Ovary (tissue), 10 donors: ENCODE measurements at places on chromosomes 2 and 18. TPM values are rescaled to one million over a fixed set of nuclear protein-coding genes. Genes with fewer than 3 reads are reported as not detected.

DNA sequence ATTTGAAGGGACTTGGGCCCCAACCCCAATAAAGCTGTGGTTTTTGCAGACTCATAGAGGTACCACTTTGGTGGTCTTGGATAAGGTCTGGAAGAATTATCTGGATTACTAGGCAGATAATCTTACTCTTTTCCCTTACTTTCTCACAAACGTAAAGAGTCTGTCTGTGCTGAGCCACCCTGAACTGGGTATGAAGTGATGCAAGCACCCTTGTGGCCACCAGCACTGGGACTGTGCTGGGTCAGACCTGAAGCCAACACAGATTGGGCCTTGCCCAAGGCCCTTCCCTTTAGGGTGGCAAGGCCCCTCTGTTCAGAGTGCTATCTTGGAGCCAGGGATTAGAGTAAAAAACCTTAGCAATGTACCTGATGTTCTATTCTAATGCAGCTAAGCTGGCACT lies 827.0 kb upstream of the RAB6C start:
- H3K36me3 ChIP-seq = no peaks in the 10 kb centered on the region
- no peak for DNase-seq
- H3K27me3 ChIP-seq = no peaks in the 10 kb centered on the region
- no peaks in the 10 kb centered on the region for H3K4me1 ChIP-seq
- no peak overlapping the region for H3K4me3 ChIP-seq

DNA sequence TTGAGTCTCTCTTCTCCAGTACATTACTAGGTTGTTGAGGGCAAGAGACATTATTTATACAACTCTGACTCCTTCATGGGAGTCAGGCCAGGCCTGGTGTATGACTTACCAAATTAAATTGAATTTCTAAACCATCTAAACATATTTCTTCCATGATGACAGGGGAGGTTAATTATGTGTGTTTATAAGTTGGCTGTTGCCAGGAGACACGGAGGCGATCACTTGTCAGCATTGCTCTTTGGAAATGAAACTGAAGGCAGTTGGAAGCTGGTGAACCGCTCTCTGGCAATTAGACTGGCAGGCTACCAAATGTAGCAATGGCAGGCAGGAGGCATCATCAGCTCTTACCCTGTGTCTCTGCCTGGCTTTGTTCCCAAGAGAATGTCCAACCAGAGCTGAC lies 241.4 kb downstream of the KCNS3 start:
- no peaks in the 10 kb centered on the region for H3K36me3 ChIP-seq
- no peak for DNase-seq
- H3K27ac ChIP-seq = no peak overlapping the region
- no peaks in the 10 kb centered on the region for H3K4me1 ChIP-seq

GRCh38 chr2:137050949-137051348 lies 285.6 kb downstream of the THSD7B start:
- no peak overlapping the region for H3K27ac ChIP-seq
- no peaks in the 10 kb centered on the region for H3K36me3 ChIP-seq
- no peak for DNase-seq
- H3K4me3 ChIP-seq = no peak overlapping the region
- no peaks in the 10 kb centered on the region for H3K4me1 ChIP-seq

DNA sequence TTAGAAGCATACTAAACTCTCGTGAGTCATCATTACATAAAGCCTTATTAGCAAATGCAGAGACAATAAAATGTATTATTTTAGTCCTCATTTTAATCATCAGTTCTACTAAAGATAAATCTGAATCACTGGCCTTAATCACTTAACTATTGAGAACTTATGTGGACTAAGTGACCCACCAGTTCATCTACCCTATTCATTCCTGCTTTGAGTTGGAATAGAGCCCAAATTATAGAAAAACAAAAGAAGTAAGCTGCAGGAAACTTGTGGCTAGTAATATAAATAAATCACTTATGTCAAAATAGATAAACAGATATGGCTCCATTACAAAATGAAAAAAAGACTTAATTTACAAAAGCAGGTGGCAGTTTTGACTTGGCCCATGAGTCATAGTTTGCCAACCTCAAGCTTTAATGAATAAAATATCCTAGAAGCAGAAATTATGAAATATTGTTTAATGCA lies 851.8 kb upstream of the CRIM1 start:
- no peaks in the 10 kb centered on the region for H3K4me1 ChIP-seq
- no peaks in the 10 kb centered on the region for H3K36me3 ChIP-seq
- no peak for DNase-seq
- H3K27me3 ChIP-seq = no peaks in the 10 kb centered on the region

GRCh38 chr2:205261516-205262020 lies 420.7 kb upstream of the NRP2 start:
- no peaks in the 10 kb centered on the region for H3K4me1 ChIP-seq
- no peaks in the 10 kb centered on the region for H3K36me3 ChIP-seq
- no peak for DNase-seq
- no peak overlapping the region for H3K4me3 ChIP-seq

DNA sequence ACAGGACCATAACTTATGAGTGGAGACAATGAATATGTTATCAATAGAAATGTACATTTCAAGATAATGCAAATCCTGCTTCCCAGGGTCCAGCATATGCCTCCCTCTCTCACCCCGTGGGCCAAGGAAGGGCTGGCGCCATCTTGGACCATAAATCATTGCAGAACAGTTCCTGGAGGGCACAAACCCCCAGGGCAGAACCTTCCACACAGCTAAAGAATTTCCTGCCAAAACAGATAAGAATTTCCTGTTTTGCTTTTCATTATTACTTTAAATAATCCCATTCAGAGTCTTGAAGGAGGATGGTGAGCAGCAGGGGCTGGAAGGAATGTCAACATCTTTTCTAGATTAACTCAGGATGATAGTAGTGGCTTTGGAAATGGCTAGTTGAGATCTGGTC lies 53.7 kb downstream of the EHD3 start:
- no peaks in the 10 kb centered on the region for H3K36me3 ChIP-seq
- no peak overlapping the region for H3K4me3 ChIP-seq
- no peaks in the 10 kb centered on the region for H3K4me1 ChIP-seq
- H3K27ac ChIP-seq = no peak overlapping the region
- no peaks in the 10 kb centered on the region for H3K27me3 ChIP-seq

DNA sequence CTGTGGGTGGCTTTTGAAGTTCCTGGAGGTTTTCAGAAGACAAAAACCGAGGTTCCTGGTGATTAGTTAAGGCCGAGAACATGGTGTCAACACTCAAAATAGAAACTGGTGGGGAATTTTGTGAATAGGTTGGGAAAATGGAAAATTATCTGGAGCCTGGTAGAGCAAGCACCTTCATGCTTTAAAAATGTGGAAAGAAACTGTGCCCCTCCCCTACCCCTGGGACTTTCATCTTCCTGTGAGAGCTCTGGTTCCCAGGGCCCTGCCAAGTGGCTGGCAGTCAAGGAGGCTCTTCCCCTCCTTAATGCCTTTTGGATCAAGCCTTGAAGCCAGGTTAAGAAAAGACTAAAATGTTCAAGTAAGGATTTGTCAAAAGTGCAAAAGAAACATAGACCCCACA lies 1.9 kb upstream of the CRACDL start:
- no peaks in the 10 kb centered on the region for H3K36me3 ChIP-seq
- no peak for DNase-seq
- peaks cover 7% of the 10 kb centered on the region for H3K4me1 ChIP-seq
- H3K27me3 ChIP-seq = no peaks in the 10 kb centered on the region
- H3K27ac ChIP-seq = no peak overlapping the region

DNA sequence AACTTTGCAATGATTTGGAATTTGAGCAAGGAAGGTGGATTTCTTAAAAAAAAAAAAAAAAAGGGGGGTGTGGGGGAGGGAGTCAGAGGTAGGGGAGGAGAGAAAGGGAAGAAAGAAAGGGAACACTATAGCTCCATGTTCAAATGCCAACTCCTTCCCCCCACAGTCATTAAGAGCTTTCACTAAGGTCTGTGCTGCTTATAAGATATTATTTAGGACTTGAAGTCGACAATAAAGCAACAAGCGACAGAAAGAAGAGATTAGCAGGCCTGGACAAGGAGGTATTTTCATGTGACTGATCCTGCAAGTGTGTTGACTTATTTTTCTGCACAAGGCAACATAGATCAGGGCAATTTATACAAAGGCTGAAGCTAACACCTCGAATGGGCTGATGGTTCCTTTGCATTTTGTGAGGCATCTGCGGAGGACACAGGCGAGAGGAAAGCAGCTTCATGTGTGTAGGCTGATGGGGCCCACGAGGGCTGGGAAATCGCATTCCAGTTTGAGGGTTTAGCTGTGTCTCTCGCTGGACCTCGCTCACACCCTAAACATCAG lies 382.0 kb downstream of the SOX11 start:
- no peak overlapping the region for H3K4me3 ChIP-seq
- peaks cover 6% of the 10 kb centered on the region for H3K4me1 ChIP-seq
- H3K27me3 ChIP-seq = no peaks in the 10 kb centered on the region
- peak overlapping the region; percentile 42 for H3K27ac ChIP-seq
- no peaks in the 10 kb centered on the region for H3K36me3 ChIP-seq
- DNase-seq = no peak

DNA sequence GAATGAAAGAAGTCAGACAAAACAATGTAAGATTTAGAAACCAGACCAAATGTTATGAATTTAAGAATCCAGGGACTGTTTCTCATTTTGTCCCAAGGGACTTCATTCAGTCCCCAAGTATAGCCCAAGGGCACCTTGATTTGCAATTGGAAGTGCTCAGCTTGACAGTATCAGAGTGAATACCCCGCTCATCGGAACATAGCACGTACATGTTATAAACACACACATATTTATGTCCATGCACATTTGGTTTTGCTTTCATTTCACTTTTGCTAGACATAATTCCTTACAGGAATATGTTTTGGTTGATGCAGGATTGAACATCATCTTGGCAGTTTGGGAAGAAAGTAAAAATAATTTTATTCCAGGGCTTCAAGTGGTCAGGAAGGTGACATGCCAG lies 100.2 kb downstream of the PID1 start:
- peaks cover 4% of the 10 kb centered on the region for H3K4me1 ChIP-seq
- no peaks in the 10 kb centered on the region for H3K36me3 ChIP-seq
- H3K4me3 ChIP-seq = no peak overlapping the region
- peak overlapping the region; percentile 64 for H3K27ac ChIP-seq
- H3K27me3 ChIP-seq = no peaks in the 10 kb centered on the region
- no peak for DNase-seq

GRCh38 chr2:234446404-234447076 lies 50.3 kb downstream of the ARL4C start:
- H3K27me3 ChIP-seq = no peaks in the 10 kb centered on the region
- no peak for DNase-seq

DNA sequence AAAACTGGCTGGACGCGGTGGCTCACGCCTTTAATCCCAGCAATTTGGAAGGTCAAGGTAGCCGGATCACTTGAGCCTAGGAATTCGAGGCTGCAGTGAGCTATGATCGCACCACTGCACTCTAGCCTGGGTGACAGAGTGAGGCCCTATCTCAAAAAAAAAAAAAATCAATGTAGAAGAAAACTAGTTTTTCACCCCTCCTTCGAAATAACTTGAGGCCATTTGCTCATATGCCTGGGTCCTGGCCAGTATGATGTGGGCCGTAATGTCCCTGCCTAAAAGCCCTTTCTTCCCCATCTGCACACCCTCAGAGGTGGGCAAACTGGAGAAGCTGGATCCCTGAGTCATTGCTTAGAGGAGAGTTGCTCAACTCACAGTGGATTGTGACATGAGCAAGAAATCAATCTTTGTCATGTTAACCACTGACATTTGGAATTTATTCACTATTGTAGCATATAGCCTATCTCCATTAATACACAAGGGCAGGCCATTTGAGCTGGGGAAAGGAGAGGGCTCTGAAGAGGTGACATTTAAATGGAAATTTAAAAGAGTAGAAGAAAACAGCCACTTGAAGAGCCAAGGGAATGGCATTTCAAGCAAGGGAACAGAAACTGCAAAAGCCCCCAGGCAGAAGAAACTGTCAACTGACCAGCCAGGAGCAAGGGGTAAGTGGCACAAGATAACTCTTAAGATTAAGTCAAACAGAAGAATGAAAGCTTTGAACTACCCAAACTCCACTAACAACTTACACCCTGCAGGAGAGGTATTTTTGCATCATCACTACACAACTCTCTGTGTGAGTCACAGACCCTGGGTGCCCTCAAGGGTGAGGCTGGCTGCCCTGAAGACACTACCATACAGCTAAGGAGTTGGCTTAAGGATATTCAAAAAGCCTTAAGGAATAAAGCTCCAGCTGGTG lies 7.6 kb upstream of the METTL21A start:
- no peak for DNase-seq
- H3K36me3 ChIP-seq = no peaks in the 10 kb centered on the region
- no peak overlapping the region for H3K27ac ChIP-seq
- no peak overlapping the region for H3K4me3 ChIP-seq
- no peaks in the 10 kb centered on the region for H3K4me1 ChIP-seq

DNA sequence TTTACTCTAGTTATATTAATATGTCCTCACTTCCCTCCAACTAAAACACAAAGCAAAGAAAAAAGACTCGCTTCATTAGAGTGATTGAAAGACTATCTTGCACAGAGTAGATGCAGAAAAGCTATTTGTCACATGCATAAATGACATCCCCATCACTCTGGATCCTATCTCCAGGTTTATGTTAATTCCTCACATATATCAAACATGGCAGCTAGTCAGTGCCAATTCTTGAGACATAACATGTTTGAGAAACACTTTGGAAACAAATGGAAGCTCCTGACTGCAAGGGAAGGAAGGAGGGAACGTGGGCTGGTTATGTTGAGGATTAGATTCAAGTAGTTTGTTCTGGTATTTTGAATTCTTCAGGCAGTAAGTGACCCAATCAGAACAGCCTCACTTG lies 89.8 kb upstream of the BCL2L11 start:
- no peaks in the 10 kb centered on the region for H3K27me3 ChIP-seq
- no peaks in the 10 kb centered on the region for H3K36me3 ChIP-seq
- no peak overlapping the region for H3K27ac ChIP-seq
- H3K4me3 ChIP-seq = no peak overlapping the region

The FKBP1B gene
- 5.4 TPM for total RNA-seq

The LIMS3 gene
- 7.5 TPM for total RNA-seq

The ATP8B1 gene
- total RNA-seq = 13.2 TPM

The RAX gene
- total RNA-seq = not detected

The EFR3B gene
- total RNA-seq = 4.5 TPM

The AKAIN1 gene
- not detected for total RNA-seq

The RESP18 gene
- not detected for total RNA-seq

The MATN3 gene
- 0.34 TPM for total RNA-seq

The GREB1L gene
- 11.5 TPM for total RNA-seq

The COL5A2 gene
- 25.2 TPM for total RNA-seq

The CCDC138 gene
- 4.6 TPM for total RNA-seq

The ANKRD30BL gene
- 1.2 TPM for total RNA-seq

The TMEM150A gene
- total RNA-seq = 16.0 TPM

The SP5 gene
- total RNA-seq = not detected

The KCNE4 gene
- 4.8 TPM for total RNA-seq
